NCI-H146 (cell line): ENCODE measurements at places on chromosomes 2 and 18.

DNA sequence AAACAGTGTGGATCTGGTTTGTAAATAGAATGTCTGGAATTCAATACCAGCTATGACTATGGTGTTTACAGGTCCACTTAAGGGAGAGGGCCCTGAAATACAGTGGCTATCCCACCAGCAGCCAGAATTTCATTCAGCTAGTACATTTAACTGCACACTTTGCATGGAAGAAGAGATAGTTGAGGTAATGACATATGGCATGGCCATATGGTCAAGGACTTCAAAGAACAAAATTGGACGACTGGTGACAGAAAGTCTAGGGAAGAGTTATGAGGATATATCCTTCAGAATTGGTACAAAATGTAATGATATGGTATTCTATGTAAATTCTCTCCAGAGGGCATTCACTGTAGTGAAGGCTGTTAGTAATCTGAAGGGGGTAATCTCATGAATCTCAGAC, 105.0 kb downstream of the IKZF2 start:
- DNase-seq, result no peak

GRCh38 chr2:70554338-70554892, 789 bp upstream of the TGFA start:
- DNase-seq, result no peak

DNA sequence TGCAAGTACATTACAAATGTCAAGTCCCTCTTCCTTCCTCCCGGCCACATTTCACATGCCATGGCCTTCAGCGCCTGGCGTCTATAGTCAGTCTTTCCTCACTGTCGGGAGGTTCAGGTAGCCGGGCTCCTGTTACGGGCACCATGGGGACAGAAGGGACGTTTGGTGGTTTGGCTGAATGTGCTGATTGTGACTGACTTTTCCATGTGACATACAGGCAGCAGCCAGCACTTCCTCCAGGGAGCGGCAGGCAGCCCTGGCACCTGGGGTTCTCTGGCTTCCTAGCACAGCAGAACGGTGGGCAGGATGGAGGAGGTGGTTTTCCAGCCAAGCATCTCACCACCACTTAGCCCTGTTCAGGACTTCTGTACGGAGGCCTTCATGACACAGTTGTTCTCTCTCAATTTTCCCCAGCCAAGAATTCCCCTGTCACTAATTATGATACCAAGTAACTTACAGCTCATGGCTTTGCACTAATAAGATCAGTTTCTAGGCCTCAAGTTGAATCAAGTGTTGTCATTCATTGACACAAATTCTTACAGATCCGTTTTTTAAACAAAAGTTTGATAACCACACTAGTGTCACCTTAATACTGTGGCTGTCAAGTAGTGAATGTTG, 83.9 kb upstream of the REV1 start:
- no peak for DNase-seq

DNA sequence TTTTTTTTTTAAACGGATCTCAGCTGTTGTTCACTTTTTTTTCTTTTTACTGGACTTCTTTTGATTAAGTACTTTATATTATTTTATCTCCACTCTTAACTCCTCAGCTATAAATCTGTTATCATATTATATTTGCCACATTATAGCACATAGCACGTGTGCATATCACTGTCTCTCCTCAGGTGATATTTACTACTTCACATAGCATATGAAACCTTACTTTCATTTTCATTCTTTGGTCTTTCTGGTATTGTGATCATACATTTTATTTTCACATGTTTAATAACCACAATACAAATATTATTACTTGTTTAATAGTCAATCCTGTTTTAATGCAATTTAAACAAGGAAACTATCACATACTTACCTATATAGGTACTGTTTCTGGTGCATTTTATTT, 993.1 kb upstream of the TMEFF2 start:
- no peak for DNase-seq

GRCh38 chr2:46950314-46950713, 34.7 kb upstream of the MCFD2 start:
- DNase-seq, result no peak

DNA sequence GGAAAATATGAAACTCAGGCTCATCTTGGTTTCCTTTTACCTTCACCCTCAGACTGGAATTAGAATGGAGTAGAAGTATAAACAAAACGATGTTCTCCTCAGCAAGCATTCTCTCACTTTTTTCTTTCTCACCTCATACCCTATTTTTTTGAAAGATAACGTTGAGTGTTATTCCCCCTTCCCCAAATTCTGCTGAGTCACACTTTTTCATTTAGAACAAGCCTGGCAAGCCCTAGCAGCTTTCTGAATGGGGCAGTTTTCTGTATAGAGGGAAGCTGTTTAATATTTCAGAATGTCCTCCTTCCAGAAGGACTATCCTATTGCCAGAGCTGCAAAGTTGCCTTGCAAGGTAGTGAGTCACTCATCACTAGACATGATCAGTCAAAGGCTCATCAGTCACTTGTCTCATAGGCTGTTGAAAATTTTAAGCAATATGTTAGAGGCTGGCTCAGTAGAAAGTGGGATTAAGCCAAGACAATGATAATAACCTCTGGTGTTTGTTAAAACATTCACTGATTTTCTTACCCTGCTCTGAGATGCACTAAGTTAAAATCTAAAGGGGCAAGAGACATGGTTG, 416.1 kb downstream of the RNF144A start:
- no peak for DNase-seq

- no peak for DNase-seq
Measured at GRCh38 chr2:45793305-45793962, 142.0 kb downstream of the PRKCE start.

GRCh38 chr2:43495727-43496126, 100.1 kb downstream of the THADA start:
- DNase-seq, result no peak

DNA sequence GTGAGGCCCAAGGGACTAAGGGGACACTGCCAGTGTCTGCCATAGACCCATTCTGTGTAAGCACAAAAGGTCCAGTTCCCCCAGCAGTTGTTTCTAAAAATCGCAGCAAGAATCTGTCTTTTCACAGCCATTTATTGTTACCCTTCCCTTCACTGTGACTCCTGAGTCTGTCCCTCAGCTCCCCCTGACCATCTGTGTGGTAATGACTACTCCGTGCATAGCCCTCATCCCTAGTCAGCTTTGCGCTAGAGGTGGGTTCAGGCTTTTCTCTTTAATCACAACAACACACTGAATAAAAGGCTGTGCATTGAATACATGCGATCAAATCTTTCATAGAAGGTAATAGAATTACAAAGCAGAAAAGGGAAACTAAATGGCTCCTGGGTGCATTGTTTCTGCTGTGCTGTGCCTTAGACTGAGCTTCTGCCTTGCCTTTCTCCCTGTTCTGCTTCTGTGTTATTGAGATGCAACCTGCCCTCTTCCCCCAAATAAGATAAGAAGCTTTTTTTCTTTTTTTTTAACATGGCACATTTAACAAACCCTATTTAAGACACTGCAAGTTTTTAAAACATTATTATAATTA, 836.0 kb upstream of the CDH2 start:
- DNase-seq, result no peak

- peak; percentile 69 for DNase-seq
Measured at GRCh38 chr18:9449600-9450414, 25.5 kb upstream of the RALBP1 start.

GRCh38 chr2:47401789-47402554, 984 bp upstream of the MSH2 start:
- no peak for DNase-seq

DNA sequence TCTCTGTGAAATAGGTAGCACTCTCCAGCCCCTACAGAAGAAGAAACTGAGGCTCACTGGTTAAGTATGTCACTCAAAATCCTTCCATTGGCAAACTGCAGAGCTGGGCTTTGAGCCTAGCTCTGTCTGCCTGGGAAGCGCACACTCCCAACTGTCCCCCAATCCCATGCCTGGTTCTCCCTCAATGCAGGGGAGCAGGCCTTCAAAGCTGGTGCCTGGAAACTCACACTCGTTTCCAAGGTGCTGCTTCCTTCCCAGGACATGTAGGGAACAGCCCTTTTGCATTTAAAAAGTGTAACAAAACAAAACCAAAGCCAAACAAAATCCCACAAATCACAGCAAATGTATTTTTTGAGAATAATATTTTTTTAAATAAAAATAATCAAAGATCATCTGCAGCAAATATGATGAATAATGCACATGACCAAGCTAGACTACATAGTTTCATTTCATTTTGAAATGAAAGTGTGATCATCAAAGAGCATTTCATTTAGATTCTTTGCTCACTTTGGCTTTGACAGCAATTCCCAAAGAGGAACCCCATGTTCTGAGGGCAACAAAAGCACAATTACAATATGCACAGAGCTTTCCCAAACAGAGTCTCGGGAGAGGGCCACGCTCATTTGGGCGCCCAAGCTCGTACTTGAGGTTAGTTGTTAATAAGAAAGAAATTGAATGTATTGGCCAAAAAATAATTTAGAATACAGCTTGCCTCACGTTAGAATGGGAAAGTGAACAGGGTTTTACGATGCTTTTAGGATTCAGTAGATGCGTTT, 96.7 kb upstream of the ACKR3 start:
- no peak for DNase-seq

DNA sequence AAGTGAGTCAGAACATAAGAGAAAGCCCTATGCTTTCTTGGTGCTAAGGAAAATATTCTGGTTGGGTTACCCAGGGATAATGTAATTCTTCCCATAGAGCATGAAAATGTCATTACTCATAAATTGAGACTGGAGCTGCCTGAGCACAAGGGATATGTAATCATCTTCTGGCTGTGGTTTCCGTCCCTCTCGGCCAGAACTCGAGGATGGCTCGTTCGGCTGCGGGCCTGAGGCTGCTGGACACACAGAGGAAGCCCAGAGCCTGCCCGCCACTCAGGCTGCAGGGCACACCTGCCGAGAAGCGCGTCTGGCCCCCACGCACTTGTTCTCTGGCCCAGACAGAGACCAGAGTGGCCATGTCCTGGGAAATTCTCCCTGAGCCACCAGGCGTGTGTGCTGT, 104.9 kb downstream of the ASAP2 start:
- no peak for DNase-seq
